ENCODE measurements at places on chromosomes 7 and 10. TPM values are rescaled to one million over a fixed set of nuclear protein-coding genes. Genes with fewer than 3 reads are reported as not detected.
A peak's percentile ranks its signal among the peaks of the same experiment; 100 is the strongest.

Gene GSDME
- total RNA-seq = not detected

DNA sequence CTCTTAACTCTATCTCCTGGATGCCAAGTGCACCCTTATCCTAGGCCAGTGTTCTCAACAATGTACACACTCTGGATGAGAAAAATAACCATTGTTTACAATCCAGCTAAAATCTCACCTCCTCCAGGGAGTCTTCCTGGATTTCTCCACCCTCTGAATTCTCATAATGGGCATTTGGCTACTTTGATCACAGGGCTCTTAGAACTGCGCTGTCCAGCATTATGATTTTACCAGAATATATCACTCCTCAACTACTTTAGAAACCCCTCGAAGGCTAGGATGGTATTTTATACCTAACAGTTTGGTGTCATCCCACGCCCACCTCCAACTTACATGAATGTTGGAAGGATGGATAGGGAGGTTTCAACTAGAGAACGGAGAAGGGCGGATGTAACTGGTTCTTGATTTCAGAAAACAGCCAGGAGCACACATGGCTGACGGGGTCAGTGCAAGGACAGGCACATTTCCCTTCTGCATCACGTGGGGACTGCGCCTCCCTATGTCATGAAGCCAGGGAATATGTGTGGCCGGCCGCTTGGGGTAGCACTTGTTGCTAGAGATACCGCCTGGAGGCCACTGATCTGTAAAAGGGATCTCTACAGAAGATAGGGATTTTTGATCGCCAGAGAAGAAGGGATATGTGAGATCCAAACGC lies 1.2 kb upstream of the ATP6V0E2 start:
- DNase-seq = peak; percentile 77

GRCh38 chr7:45979275-45980180 lies 58.5 kb upstream of the IGFBP3 start:
- DNase-seq = no peak

Gene EIF3B
- 87.6 TPM for total RNA-seq

Gene ZC3HAV1
- 40.6 TPM for total RNA-seq

Gene PNLIPRP1
- total RNA-seq = not detected

Gene HOXA10
- total RNA-seq = 68.9 TPM

DNA sequence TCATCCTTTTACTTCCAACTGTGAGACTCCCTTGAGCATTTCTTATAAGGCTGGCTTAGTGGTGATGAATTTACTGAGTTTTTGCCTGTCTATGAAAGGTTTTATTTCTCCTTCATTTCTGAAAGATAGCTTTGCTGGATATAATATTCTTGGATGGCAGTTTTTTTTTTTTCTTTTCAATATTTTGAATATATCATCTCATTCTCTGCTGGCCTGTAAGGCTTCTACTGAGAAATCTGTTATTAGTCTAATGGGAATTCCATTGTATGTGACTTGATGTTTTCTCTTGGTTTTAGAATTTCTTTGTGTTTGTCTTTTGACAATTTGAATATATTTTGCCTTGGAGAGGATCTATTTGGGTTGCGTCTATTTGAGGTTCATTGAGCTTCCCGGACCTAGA lies 22.4 kb downstream of the PHTF2 start:
- no peak for DNase-seq

Gene GBX1
- not detected for total RNA-seq

Gene CYP2C18
- 17.2 TPM for total RNA-seq

GRCh38 chr7:16463949-16464715 lies 1.4 kb downstream of the SOSTDC1 start:
- DNase-seq = no peak

- DNase-seq = no peak
These were observed 5.6 kb upstream of the CDH23 start for GRCh38 chr10:71390921-71391690.

- no peak for DNase-seq
These were observed 128.4 kb upstream of the RSU1 start for GRCh38 chr10:16945593-16945992.

DNA sequence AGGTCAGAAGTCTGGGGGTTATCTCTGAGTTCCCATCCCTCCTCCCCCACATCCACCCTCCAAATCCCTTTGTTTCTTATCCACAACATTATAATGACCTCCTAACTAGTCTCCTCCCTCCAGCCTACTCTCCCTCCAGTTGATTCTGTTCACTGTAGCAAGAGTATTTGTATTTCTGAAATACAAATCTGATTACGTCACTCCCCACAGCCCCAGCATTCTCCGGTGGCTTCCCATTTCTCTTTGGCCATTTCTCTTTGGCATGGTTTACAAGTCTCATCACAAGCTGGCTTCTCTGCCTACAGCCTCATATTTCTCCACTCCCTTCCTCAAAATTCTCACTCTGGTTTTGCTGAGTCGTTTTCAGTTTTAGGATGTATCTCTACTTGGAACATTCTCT lies 24.6 kb upstream of the MRPS33 start:
- no peak for DNase-seq

GRCh38 chr10:47067949-47068940 lies 157.0 kb downstream of the PTPN20 start:
- no peak for DNase-seq

DNA sequence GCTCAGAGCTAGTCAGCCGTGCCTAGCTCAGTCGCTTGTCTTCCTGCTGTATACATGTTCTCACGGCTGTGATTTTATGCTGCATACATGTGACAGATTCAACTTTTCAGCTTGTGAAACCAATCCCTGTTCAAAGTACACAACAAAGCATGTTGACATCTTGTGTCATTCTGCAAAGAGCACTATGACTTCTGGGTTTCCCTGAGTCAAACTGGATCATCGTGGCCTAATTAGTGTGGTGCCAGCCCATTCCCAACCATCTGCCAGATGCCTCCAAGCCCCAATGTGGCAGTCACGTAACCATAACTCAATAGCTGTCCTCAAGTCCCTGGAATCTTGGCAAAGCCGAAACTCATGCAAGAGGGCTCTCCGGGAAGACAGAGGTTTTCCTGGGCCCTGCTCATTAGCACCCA lies 144.8 kb downstream of the MYOF start:
- no peak for DNase-seq

- no peak for DNase-seq
These were observed 73.7 kb upstream of the ABCB5 start for GRCh38 chr7:20541608-20542349.

Gene TMEM273
- total RNA-seq = 4.8 TPM

DNA sequence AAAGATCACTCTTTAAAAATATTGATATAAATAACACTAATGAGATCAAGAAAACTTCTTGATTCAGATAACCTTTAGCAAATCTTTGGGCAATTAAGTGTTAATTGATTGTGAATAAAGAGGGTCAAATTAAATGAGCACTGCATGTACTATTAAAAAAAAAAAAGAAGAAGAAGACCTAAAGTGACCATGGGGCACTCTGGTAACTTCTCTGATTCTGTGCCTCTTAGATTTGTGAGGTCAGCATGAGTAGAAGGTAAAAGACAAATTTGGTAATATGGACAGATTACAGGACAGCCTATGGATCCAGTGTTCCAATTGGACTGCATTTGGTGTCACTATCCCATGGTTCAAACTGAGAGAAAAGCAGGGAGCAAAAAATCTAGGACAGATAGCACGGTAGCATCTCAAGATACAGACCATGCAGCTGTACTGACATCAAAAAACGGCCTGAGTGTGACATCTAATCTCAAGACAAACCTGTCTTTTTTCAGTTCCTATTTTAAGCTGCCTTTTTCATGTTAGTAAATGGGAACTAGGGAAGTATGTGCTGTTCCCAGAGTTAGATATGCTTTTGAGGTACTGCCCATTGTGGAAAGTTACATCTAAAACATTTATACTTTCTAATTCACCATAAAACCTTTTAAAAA lies 128.0 kb downstream of the KCND2 start:
- DNase-seq = no peak

GRCh38 chr10:33861016-33861704 lies 526.7 kb upstream of the NRP1 start:
- no peak for DNase-seq

DNA sequence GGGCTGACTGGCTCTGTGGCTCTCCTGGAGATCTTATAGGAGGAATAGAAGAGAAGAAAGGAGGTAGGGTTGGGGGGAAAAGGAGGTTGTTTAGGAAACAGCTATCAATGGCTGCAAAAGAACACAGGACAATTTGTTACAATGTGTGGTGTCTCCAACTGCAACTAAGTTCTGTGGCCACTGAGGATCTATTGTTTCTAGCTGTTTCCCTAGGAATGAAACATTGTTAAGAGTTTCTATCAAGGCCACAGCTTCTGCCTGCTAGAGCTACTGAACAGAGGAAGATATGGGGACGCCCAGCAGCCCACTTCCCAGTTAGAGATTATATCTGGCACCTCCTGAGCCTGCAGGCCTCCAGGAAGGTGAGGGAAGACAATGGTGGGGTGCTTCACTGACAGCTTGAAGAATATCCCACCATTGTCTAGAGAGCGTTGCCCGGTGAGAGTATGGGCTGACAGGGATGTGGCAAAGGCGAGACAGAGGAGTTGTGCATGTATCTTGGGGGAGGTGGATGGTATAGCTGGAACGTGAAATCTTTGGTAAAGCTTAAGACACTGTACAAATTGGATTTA lies 4.0 kb downstream of the SCD start:
- DNase-seq = no peak

- no peak for DNase-seq
These were observed 283.5 kb downstream of the THSD7A start for GRCh38 chr7:11548532-11548931.

DNA sequence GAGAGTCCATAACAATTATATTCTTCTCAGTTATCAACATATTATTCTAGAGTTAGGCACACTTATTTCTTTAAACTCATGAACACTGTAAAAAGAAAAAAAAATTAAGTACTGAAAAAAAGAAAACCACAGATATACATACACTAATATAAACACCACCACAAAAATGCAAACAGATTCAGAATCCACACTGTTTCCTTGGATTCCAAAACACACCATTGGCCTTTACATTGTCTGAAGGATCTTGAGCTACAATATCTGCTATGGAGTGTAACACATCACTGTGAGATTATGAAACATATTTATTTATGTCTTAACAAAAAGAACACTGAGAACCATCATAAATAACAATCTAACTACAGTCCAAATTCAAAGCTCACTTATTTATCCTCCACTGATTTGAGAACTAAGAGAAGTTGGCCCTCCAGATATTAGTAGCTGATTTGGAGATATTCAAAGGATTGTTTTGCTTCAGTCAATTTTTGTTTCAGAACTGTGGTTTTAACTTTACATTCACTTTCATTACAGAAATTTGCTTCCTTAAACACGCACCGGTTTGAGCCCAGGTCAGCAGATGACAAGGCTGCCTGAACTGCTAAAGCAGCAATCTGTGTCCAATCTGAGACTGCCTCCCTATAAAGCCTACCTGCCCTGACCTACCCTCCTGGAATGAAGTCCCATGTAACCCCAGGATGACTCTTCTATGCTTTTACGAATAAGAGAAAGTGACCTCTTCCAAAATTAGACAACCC lies 47.0 kb upstream of the CDK1 start:
- DNase-seq = peak; percentile 37

GRCh38 chr7:39091145-39091544 lies 113.4 kb downstream of the POU6F2 start:
- DNase-seq = no peak

- peak; percentile 84 for DNase-seq
These were observed at the start of gene MINDY4 for GRCh38 chr7:30771174-30771879. TSS of gene MINDY4 (plus strand) at chr7:30771417. CDS start at chr7:30771494, 77 bp downstream.

- DNase-seq = peak; percentile 24
These were observed 15.5 kb upstream of the SLC18A3 start for GRCh38 chr10:49594594-49594993.

Gene XRCC2
- not detected for total RNA-seq

DNA sequence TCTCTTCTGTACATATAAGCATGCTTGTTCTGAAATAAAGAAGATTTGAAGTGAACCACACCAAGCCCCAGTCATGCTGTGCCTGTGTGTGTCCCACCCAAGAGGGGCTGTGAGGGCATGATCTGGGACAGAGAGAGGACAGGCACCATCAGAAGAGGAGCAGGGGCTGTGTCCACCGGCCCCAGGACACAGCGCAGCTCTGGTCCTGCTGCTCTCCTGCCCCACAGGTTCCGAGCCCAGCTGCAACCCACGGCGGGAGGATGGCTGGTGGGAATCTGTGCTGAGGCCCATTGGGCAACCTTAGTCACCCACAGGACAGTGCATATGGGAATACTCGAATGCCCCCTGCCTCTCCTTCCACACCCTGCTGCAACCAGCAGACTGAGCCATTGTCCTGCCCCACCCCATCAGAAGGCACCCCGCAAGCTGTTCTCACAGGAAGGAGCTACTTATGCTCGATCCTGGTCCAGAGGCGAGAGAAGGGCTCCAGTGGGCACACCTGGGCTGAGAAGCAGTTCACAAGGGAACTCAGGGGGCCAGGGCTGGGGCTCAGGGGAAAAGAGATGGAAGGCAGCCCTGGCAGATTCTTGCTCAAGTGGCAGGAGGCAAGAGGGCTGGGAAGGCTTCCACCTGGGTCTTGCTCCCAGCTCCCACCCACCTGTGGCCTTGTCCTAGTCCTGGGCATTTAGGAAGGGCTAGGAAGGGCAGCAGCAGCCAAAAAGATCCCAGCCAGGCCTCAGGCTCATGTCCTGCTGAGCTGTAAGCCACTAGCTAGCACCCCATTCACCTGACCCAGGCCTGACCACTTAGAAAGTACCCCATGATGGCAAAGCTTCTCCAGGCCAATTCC lies 31.9 kb downstream of the LDB3 start:
- no peak for DNase-seq

GRCh38 chr7:157769086-157769485 lies 432.3 kb downstream of the DNAJB6 start:
- no peak for DNase-seq

Gene EIF5AL1
- not detected for total RNA-seq

- DNase-seq = no peak
These were observed 63.5 kb downstream of the COBL start for GRCh38 chr7:51253157-51253556.

- no peak for DNase-seq
These were observed 35.3 kb downstream of the NET1 start for GRCh38 chr10:5447611-5448071.

Gene ASAH2
- 0.32 TPM for total RNA-seq

Gene RET
- total RNA-seq = 0.37 TPM

Measured in transverse colon (tissue), 4 donors.